Activated CD8-positive, alpha-beta T cell treated with anti-CD3 and anti-CD28 coated beads for 36 hours (primary cell): ENCODE measurements at places on chromosomes 16 and 17. TPM values are rescaled to one million over a fixed set of nuclear protein-coding genes. Genes with fewer than 3 reads are reported as not detected.

PRSS36 gene
- total RNA-seq: 0.18 TPM

HAPSTR1 gene
- 53.4 TPM for total RNA-seq

BRIP1 gene
- total RNA-seq: 14.5 TPM

COPZ2 gene
- 4.3 TPM for total RNA-seq

KRT33A gene
- not detected for total RNA-seq

KRT31 gene
- not detected for total RNA-seq

RBFOX1 gene
- not detected for total RNA-seq

PCTP gene
- total RNA-seq: 7.7 TPM

EIF4A3 gene
- total RNA-seq: 183 TPM

G6PC1 gene
- total RNA-seq: not detected

CRYBA1 gene
- total RNA-seq: not detected

HOXB7 gene
- total RNA-seq: 0.50 TPM

QRICH2 gene
- 0.49 TPM for total RNA-seq

CNGB1 gene
- total RNA-seq: not detected

IL34 gene
- total RNA-seq: not detected

KRTAP9-2 gene
- total RNA-seq: not detected

RAB11FIP4 gene
- total RNA-seq: 39.1 TPM

MT1F gene
- total RNA-seq: 7.7 TPM

CDYL2 gene
- total RNA-seq: 10.4 TPM

OR1F1 gene
- total RNA-seq: not detected

NPIPB13 gene
- total RNA-seq: 14.7 TPM

KCNJ12 gene
- not detected for total RNA-seq

CDH8 gene
- total RNA-seq: not detected

TMC5 gene
- total RNA-seq: not detected

GSG1L gene
- total RNA-seq: not detected

TMEM235 gene
- not detected for total RNA-seq

MLX gene
- 42.7 TPM for total RNA-seq

TNFRSF13B gene
- not detected for total RNA-seq

CMTM4 gene
- total RNA-seq: 3.5 TPM

TCAP gene
- total RNA-seq: 0.95 TPM

RAD51C gene
- total RNA-seq: 76.8 TPM

GP1BA gene
- not detected for total RNA-seq

SLC6A2 gene
- not detected for total RNA-seq

NAE1 gene
- 115 TPM for total RNA-seq

HEATR9 gene
- total RNA-seq: 0.38 TPM

GPR179 gene
- total RNA-seq: 0.07 TPM

GPRC5B gene
- not detected for total RNA-seq

PKMYT1 gene
- total RNA-seq: 123 TPM

GHDC gene
- 12.3 TPM for total RNA-seq

RNF112 gene
- total RNA-seq: 0.34 TPM

HS3ST2 gene
- total RNA-seq: not detected

GOSR2 gene
- total RNA-seq: 44.8 TPM

RND2 gene
- total RNA-seq: not detected

ASB16 gene
- 0.27 TPM for total RNA-seq

LRRC37A2 gene
- total RNA-seq: 7.8 TPM

HSD17B1 gene
- total RNA-seq: 0.49 TPM

FBXL16 gene
- 5.9 TPM for total RNA-seq

PRSS8 gene
- total RNA-seq: not detected

SRCIN1 gene
- total RNA-seq: 1.1 TPM

GAS2L2 gene
- 0.34 TPM for total RNA-seq

CTRL gene
- total RNA-seq: 3.8 TPM

ABCC12 gene
- total RNA-seq: not detected

CLEC18B gene
- total RNA-seq: 0.22 TPM

CHST6 gene
- not detected for total RNA-seq

CCR7 gene
- total RNA-seq: 302 TPM

KRTAP4-9 gene
- total RNA-seq: not detected

CDH1 gene
- total RNA-seq: 0.16 TPM

CRYM gene
- not detected for total RNA-seq

PITPNM3 gene
- 0.87 TPM for total RNA-seq
